ENCODE measurements at places on chromosomes 12 and 14. TPM values are rescaled to one million over a fixed set of nuclear protein-coding genes. Genes with fewer than 3 reads are reported as not detected.

- no peak for DNase-seq
Measured at GRCh38 chr14:74713395-74713735, 421 bp downstream of the FCF1 start.

GRCh38 chr12:71010143-71010479, 89.6 kb upstream of the PTPRR start:
- no peak for DNase-seq

- DNase-seq: no peak
Measured at GRCh38 chr12:26810330-26810729, 22.7 kb downstream of the ITPR2 start.

DNA sequence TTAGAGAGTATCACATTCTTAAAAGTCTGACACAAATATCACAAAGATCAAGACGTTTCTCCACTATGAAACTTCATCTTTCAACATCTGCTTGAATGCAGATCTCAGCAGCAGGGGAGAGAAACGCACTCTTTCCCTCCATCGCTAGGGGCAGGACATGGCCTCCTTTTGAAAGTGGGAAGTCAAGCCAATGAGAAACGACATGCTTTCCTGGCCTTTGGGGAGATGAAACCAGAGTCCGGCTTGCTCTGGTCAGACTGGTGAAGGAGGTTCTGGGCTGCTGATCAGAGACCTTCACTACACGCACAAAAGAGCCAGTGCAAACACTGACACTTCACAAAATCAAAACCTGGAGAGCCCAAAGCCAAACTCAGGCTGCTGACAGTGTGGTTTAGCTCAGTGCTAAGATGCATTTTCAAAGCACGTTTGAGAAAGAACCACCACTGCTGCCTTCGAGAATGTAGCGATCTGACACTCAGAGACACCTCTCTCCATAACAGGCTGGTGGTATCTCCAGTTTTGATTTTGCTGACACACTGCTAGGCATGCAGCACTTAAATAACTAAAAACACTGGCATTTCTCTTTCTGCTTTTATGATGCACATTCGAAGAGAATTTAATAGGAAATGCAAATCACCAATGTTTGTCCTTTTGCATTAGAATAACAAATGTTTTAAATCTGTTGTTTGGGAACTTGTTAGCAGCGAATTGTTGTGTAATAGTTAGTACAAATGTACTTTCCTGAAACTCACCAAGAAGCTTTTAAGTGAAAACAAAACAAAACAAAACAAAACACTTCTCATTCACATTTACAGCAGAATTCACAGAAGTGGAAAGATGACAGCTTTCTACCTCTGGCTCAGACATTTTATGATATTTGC, 93.9 kb upstream of the OVCH1 start:
- DNase-seq: no peak

DNA sequence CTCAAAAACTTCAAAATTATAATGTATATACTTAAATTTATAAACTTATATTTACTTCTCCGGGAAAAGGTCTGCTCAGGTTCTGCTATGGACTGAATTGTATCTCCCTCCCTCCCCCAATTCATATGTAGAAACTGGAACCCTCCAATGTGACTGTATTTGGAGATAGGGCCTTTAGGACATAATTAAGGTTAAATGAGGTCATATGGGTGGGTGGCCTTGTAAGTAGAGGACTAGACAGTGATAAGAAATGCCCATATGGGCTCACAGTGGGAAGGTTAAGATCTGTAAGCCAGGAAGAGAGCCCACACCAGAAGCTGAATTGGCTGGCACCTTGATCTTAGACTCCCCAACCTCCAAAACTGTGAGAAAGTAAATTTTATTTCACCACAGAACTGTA, 84.5 kb downstream of the TAOK3 start:
- no peak for DNase-seq

- DNase-seq: no peak
Measured at GRCh38 chr12:63957496-63957895, 113.0 kb downstream of the SRGAP1 start.

GRCh38 chr14:21049271-21049673, 7.1 kb downstream of the RNASE7 start:
- no peak for DNase-seq

DNA sequence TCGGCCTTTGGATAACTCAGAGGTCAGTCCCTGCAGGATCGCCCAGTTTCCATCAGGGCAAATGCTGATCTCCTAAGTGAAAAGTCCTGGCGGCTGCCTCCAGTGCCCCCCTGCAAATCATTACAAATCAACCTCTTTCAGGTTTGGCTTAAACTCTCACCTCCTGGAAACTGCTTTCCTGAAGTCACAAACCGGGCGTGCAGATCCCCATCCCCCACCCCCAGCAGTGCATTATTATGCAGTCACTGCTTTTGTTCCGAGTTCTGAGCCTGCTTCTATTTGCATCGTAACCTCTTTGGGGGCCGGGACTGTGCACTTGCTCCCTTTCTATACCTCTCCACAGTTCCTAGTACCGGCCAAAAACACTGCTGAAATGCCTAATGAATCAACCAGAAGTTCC, at the start of gene USP44:
USP44 (minus strand) TSS at position 172 of the 400 bp plus-strand sequence. CDS start 17,220 bp downstream, outside the sequence.
- DNase-seq: no peak

DNA sequence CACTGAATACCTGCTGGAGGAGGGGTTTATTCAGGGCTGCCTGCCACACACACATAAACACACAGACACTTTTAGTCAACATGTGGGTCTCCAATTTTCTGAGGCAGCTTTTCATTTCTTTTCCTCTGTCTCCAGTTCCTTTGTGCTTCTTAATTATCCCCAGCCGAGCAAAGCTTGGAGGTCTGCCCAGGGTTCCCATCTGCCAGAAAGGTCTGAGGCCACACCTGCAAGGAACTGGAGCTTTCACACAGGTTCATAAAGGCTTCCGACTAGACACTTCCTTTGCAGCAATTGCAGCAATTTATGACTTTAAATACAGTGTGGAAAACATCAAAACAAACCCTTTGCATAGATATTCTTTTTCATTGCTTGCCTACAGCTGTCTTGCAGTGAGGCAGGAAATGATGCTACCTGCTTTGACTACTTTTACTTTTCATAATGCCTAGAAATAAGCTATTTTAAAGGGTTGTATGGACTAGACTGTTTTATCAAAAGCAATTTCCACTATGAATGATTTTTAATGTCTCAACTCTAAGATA, 1318.9 kb downstream of the AACS start:
- no peak for DNase-seq

DNA sequence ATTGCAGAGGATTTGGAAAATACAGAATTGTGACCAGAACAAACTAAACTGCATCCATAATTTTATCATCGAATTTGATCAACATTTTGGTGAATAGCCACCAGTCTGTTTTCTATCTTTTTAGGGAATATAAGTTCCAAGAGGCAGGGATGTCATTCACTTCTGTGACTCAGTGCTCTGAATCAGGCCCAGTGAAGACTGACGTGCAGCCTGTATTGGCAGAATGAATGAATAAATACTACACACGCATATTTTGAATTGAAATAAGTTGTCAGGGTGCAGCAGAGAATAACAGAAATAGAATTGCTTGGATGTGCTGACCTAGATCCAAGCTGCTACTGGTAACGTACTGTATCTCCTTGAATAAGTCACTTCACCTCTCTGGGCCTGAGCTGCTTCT, 1.3 kb upstream of the EMP1 start:
- no peak for DNase-seq

GRCh38 chr14:28023853-28024252, 742.7 kb upstream of the FOXG1 start:
- DNase-seq: no peak

DNA sequence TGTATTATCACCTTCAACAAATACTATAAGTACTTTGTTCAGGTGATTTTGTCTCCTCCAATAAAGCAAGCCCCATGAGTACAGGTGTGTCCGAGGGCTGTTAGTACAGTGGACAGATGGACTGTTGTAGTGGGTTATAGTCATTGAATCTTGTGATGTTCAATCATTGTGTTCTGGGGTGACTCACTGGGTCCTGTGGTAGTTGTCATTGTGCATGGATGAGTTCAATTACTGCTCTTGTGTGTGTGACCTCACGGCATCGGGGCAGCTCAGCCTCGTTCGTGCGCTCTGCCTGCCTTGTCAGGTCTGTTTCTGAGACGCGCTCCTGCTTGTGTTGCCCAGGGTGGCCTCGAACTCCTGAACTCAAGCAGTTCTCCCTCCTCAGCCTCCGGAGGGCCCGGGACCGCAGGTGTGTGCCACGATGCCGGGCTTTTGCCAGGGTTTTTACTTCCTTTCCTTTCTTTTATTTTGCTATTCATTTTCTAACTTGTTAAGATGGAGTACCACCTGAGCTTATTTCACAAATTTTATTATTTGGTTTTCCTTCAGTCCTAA, 72.2 kb downstream of the DDX51 start:
- DNase-seq: peak; percentile 14

DNA sequence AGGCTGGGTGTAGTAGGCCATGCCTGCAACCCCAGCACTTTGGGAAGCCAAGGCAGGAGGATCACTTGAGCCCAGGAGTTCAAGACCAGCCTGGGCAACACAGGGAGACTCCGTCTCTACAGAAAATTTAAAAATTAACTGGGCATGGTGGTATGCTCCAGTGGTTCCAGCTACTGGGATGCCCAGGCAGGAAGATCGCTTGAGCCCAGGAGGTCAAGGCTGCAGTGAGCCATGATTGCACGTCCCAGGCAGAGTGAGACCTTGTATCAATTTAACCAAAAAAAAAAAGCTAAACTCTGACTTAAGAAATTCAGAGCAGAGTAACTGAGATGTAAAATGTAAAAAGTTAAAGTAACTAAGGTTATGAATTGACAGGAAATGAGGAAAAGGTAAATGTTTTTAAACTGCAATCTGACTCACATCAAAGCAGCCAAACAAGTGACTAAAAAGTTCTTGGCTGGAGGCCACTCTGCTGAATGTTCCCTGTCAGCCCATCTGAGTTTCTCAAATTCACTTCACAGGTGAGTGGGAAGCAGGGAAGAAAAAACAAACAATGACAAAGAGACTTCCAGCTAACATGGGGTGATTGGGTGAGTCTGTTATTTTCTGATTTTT, 21.3 kb downstream of the PRKD1 start:
- peak; percentile 60 for DNase-seq

GRCh38 chr12:62621101-62621638, 154.5 kb downstream of the MON2 start:
- DNase-seq: no peak

GRCh38 chr14:105473033-105473676, 1.5 kb upstream of the CRIP2 start:
- DNase-seq: no peak

GRCh38 chr14:52310541-52310940, 3.6 kb upstream of the PTGER2 start:
- DNase-seq: no peak

DNA sequence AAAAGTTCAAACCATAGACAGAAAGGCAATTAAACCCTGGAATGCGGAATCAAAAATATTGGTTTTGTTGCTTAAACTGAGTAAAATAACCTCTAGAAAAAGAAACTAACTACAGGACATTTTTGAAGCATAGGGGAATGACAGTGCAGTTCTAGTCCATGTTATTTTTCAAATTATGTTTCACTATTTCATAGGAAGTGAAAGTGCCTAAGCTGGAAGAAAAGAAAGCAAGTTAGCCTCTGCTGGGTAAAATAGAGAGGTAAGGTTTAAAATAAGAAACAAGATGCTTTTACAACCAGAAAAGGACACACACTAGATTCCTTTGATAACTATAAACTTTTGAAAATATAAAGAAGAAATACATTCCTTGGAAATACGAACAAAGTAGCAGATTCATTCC, 1.1 kb downstream of the CLECL1 start:
- DNase-seq: no peak

- DNase-seq: no peak
Measured at GRCh38 chr12:108252523-108252922, 86.6 kb downstream of the CMKLR1 start.

DNA sequence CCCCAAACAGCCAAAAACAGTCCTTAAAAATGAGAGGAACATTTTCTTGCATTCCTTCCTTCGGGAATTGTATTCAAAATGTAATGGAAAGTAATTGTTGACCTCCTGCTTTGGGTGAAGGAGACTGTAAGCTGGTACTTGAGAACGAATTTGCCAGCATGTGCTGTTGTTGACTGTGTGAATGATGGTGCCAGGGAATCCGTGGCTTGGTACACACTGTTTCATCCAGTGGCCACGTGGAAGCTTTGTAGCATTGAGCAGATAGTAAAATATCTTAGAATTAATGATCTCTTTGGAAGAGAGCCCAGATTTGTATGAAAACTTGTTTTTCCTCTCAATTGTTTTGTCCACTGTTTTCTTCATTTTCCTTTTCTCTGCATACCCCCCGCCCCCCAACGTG, 1.7 kb downstream of the ASCL4 start:
- DNase-seq: no peak

SERPINA3 gene
- 33.9 TPM for total RNA-seq

CBX5 gene
- total RNA-seq: 63.8 TPM

PTGER2 gene
- 0.46 TPM for total RNA-seq

SLCO1B1 gene
- total RNA-seq: not detected

PIWIL1 gene
- 0.27 TPM for total RNA-seq
